NCI-H1436 treated with DMSO at 0.1 percent for 48 hours (cell line): ENCODE measurements at places on chromosomes 4 and X.

DNA sequence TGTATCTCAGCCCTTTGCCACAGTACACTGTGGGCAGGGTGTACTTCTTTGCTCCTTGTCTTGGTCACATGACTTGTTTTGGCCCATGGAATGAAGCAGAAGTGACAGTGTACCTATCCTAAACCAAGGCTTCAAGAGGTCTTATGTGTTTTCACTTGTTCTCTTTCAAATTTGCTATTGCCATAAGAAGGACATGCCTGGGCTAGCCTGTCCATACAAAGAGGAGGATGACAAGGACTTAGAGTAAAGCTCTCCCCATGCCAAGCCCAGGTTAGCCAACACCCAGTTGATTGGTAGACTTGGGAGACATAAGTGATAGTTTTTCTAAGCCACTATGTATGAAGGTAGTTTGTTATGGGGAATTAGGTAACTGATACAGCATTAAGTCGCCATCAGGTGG lies 141.1 kb upstream of the MID1 start:
- no peak for DNase-seq

DNA sequence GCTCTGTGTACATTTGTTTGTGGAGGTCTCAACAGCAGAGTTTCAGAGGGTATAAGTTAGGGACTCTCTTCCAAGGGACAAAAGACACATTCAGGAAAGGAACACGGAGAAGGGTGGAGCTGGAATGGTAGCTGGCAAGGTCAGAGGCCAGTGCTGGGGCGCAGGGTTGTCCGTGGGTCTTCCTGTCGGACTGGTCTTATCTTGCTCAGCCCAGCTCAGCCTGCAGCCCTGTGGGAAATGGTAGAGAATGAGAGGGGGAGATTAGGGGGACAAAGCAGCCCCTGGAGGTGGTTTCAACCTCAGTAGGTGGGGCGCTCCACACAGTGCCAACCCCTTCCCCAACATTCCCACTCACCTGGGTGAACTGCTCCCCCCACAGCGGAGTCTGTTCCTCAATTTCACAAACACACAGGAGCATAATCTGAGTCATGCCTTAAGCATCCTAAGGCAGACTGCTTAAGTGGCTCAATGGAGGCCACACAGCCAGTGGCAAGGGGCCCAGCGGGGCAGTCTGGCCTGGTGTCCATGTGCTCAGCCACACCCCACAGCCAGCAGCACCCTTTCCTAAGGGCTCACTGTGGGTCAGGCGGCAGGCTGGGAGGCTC lies 6.9 kb upstream of the HDAC6 start:
- DNase-seq: no peak

DNA sequence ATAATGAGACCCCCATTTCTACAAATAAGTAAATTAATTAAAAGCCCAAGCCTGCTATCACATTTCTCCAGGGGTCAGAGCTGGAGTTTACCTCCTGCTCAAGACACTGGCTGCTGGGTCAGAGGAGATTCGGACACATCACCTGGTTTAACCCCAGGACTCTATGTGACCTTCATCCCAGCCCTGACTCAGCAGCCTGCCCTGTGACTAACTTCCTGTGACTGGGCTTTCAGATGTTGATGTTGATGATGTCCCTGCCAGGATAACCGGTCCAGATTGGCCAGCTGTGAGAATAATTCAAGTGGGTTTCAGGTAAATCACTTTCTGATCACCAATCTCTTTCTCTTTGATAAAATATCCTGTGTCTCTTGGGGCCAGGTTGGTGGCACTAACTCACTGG lies 102.4 kb upstream of the MAML3 start:
- no peak for DNase-seq

DNA sequence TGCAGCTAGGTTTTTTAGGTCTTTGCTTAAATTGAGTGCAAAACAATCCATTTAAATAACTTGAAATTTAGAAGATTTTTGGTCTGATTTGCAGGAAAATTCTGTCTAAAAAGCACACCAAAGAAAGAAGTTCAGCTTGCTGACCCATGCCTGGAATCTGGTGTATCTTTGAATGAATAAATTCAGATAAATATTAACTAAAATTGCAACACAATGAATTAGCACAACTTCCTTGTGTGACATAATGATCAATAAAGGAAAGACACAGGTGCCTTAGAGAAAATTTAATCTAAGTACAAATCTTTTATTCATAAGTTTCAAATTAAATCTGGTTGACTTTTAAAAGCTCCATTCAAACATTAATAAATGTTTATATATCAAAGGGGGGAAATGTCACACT lies 791.5 kb upstream of the LCORL start:
- DNase-seq: no peak

- DNase-seq: no peak
Measured at GRCh38 chrX:44432641-44433040, 89.2 kb upstream of the EFHC2 start.

GRCh38 chrX:119734897-119735339 lies 23.5 kb upstream of the SOWAHD start:
- DNase-seq: no peak

DNA sequence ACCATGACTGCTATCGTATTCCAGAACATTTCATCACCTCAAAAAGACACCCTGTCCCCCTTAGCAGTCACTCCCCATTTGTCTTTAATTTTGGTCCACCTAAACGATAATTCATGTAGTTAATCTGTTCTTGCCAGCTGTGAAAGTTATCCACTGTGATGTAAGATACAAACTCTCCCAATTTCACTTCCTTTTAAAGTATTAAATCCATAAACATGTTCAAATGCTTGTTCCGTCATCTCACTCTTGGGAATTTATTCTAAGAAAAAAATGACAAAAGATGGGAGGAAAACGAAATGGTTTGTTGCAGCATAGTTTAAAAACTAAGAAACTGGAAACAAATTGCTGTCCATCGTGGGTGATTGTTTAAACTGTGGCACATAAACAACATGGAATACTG lies 53.7 kb upstream of the IRF2 start:
- DNase-seq: no peak

DNA sequence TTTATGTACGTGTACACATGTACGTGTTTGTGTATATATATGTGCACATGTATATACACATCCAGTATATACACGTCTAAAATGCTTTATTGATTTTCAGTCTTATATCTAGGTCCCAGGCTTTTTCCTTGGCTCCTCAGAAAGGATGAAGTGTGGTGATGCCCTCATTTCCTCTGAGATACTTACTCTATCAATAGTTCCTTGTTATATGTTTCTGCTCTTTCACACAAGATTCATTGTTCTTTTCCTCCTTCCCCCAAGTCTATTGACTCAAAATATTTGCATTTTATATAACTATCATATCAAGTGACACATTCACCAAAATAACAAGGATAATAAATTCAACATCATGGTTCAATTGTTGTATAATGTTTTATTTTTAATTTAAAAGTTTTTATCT lies 359.2 kb downstream of the EPHA5 start:
- DNase-seq: no peak

DNA sequence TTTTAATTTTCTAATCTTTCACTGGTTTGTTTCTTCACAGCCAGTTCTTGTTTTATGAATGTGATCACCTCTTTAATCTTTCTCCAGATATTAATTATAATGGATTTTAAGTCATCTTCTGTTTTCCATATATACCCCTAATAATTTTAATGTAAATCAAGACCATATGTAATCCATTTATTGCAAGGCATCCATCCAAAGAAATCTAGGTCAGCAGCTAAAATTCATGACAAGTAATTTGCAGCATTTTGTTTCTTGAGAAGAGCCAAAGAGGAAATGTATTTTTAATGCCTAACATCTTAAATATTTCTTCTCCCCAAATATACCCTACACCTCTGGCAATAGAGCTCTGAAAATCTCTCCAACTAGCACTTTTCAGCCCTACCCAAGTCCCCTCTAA lies 81.1 kb downstream of the SUPT20HL2 start:
- DNase-seq: no peak

DNA sequence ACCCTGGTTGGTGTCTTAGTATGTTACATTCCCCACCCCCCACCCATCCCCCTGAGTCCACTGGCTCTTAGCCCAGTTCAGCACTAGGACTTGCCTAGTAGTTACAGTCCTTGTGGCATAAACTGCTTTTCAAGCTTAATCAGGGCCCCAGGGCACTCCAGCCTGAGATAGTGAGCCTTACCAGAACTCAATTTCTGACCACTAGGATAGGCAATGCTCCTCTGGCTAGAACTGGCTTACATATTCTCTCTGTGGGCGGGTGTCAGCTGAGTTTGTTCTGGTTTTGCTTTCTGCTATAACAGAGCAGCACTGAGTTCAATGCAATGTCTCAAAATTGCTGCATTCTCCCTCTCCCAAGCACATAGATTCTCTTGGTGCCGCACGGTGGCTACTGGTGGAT lies 391.4 kb upstream of the DIPK2B start:
- no peak for DNase-seq

GRCh38 chr4:168995537-168996295 lies 14.3 kb downstream of the CBR4 start:
- DNase-seq: no peak

DNA sequence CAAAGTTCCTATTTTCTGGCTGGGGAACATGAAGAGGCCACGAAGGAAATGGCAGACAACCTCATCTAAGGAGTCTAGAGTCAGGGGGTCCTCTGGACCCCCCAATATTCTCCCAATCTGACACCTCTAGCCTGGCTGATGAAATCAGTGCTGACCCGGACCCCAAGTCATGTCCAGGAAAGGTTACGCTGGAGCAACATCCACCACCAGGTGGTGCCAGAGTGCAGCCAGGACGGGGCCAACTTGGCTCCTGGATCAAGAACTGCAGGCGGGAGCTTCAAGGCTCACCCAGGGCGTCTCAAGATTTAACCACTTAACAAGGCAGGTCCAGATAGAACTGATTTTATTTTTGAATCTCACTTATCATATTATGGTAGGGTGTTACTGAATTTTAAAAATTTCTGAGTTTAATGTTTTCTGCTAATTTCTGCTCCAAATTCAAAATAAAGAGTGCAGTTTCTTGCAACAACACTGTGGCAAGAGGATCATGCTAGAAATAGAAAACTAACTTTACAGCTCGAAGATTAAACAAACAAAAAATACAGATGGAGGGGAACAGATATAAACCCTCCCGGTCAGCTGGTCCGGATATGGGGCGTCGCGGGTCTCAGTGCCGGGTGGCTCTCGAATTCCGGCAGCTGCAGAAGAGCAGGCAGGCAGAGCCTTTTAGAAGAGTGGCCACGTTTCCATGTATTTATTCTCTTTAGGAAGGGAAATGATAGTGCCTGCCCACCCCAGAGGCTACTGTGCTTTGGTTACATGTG lies 135.5 kb downstream of the AFAP1 start:
- no peak for DNase-seq

DNA sequence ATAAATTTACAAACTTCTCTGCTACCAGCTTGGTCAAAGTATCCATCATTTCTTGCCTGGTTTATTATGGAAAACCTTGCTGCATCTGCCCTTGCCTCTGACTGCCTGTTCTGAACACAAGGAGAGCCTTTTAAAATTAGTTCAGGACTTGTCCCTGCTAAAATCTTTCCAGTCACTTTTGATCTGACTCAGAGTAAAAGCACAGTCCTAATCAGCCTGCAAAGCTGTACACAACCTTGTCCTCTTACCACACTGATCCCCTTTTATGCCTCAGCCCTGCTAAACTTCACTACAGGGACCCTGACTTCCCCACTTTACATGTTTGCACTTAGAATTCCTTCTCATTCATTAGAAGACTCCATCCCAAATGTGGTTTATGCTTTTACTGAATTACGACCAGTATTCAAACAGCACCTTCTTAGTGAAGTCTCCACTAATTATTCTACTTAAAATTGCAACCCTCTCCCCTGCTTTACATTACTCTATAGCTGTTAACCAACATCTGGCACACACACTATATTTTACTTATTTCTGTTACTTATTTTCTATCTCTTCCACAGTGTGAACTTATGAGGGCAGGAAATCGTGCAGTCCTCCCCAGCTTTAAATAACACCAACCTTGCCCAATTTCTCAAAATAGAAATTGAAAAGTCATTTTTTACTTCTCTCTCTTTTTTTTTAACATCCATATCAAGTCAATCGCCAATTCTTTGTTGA lies 6.3 kb downstream of the GABRA4 start:
- no peak for DNase-seq

- DNase-seq: no peak
Measured at GRCh38 chr4:92516450-92516849, 212.7 kb downstream of the GRID2 start.

- no peak for DNase-seq
Measured at GRCh38 chr4:25861951-25862410, 807 bp downstream of the SEL1L3 start.

DNA sequence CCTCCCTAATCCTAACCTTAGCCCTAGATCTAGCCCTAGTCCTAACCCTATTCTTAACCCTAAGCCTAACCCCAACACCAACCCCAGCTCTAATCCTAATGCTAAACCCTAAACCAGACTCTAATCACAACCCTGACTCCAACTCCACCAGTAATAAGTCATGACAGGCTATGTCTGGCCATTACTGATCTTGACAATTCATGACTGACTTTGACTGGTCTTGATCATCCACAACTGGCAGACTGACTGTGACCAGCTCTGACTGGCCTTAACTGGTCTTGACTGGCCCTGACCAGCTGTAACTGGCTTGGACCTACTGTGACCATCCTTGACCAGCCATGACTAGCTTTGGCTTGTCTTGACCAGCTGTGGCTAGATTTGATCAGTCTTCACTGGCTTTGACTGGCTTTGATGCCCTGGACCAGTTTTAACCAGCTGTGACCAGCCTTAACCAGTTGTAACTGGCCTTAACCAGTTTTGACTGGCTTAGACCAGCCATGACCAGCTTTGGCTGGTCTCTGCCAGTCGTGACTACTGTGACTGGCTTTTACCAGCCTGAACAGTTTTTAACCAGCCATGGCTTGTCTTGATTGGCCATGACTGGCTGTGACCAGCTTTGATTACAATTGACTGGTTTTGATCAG lies 68.4 kb downstream of the RLIM start:
- DNase-seq: no peak

DNA sequence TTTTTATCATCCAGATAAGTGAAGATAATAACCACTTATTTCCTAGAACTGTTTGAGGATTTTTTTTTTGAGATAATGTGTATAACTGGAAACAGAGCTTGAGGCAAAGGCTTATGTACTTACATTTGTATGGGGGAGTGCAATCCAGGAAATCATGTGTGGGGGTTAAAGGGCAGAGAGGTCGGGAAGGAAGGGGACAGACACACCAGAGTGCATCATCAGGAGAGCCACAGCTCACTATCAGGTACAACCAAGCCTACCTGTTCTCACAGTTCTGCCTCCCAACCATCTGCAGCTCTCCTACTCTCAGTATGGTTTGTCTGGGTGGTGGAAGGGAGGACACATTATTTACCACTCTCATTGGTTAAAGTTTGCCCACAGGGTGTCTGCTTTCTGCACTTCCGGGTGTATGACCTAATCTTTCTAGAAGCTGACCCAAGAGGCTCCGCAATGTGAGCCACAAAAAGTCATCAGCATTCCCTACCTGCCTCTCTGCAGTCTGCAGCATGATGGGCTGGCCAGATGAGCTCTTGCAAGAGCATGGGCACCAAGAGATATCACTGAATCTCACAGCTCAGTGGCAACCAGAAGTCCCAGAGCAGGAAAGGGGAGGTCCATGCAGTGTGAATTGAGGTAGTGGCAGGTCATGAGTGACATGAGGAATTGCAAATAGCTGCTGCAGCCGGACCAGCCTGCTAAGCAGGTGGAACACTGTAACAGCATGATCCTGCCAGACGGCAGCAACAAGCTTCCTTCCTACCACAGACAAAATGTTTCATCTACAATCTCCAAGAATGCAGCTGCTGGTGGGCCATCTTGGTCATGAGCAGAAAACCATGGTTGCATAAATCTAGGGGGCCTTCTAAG lies 36.9 kb upstream of the SPRY1 start:
- DNase-seq: no peak

GRCh38 chr4:139209470-139210063 lies 32.5 kb upstream of the ELF2 start:
- no peak for DNase-seq

- no peak for DNase-seq
Measured at GRCh38 chr4:151948351-151949016, 187.7 kb upstream of the GATB start.

- no peak for DNase-seq
Measured at GRCh38 chr4:67885762-67886161, 2.0 kb upstream of the TMPRSS11D start.
